ENCODE measurements at places on chromosomes 16 and 17.
A peak's percentile ranks its signal among the peaks of the same experiment; 100 is the strongest.

- DNase-seq = no peak
These were observed 9.8 kb upstream of the DRC7 start for GRCh38 chr16:57684626-57685358.

DNA sequence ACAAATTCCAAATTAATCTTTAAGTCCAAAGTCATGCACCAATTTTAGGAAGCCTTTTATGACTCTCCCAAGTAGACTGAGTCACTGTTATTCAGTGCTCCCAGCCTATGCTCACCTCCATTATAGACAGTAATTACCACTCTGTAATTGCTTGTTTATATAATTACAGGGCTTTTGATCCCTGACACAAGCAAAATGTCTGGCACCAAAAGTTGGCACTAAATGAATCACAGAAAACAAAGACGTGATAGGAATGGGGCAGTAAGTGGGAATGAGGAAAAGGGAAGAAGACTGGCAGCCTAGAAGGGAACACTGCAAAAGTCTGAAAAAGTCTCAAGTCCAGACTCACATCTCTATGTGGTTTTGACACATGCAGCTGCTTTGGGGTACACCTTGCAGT, 94.1 kb downstream of the SLC39A11 start:
- DNase-seq = no peak

- DNase-seq = no peak
These were observed 772 bp upstream of the SHISA6 start for GRCh38 chr17:11240041-11240840.

- no peak for DNase-seq
These were observed 24.0 kb upstream of the PHB1 start for GRCh38 chr17:49438436-49439278.

GRCh38 chr17:49694847-49695697, 12.7 kb downstream of the SLC35B1 start:
- DNase-seq = no peak

GRCh38 chr16:50298591-50299507, 32.5 kb downstream of the ADCY7 start:
- DNase-seq = no peak

GRCh38 chr17:39979893-39980350, 685 bp upstream of the PSMD3 start:
- DNase-seq = no peak

GRCh38 chr17:68004201-68004600, 7.9 kb upstream of the C17orf58 start:
- no peak for DNase-seq

DNA sequence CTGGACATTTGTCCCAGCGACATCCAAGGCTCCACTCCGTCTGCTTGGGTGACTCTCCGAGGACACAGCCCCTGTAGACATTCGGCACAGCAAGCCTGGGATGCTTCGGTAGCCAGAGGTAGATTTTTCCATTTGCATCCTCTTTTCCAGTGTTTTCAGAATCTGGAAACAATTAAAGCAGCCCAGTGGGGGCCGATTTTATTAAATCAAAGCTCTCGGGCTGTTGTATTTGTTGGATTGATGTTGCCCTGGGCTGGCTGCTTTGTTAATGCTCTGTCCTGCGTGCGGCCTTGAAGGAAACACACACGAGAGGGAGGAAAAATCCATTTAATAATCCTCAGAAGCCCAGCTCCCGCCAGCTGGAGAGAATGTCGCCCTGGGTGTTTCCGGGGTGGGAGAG, 158.1 kb upstream of the CIBAR2 start:
- DNase-seq = no peak

DNA sequence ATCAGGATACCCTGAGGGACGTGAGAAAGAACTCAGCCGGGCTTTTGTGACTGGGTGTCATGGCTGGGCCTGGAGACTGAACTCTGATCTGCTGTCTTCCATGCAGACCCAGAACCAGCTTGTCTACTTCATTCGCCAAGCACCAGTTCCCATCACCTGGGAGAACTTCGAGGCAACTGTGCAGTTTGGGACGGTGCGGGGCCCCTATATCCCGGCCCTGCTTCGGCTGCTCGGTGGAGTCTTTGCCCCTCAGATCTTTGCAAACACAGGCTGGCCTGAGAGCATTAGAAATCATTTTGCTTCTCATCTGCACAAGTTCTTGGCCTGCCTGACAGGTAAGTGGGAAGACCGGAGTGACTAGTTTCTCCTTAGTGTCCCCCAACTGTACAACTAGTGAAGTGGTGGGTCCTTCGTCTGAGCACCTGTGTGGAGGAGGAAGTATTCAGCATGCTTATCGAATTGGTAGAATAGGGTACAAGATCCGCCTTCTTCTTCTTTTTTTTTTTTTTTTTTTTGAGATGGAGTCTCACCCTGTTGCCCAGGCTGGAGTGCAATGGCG, 15.5 kb downstream of the DNAH2 start:
- no peak for DNase-seq

GRCh38 chr16:77090062-77090461, 100.9 kb upstream of the MON1B start:
- no peak for DNase-seq

DNA sequence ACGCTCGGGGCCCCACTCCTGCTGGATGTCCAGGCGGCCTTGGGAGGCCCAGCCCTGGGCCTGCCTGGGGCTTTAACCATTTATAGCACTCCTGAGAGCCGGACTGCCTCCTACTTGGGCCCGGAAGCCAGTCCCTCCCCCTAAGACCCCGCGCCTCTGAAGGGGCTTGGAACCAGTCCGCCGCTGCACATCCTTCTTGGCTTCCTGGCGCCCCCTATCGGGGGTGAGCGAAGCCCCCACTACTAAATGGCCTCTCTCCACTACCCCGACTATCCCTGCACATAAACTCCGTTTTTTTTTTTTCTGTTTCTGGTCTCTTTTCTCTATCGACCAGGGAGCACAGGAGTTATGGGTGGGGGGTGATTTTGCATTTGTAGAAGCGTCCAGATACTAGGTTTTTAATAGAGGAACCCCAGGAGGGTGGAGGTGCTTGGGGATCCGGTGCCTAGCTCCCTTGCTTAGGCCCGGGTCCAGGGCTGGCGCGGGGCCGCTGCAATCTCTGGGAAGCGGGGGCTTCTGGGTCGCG, 633 bp upstream of the NOL3 start:
- no peak for DNase-seq

- no peak for DNase-seq
These were observed 31.8 kb upstream of the IRF8 start for GRCh38 chr16:85867189-85867588.

GRCh38 chr17:7330638-7331015, 1.5 kb upstream of the NEURL4 start:
- no peak for DNase-seq

DNA sequence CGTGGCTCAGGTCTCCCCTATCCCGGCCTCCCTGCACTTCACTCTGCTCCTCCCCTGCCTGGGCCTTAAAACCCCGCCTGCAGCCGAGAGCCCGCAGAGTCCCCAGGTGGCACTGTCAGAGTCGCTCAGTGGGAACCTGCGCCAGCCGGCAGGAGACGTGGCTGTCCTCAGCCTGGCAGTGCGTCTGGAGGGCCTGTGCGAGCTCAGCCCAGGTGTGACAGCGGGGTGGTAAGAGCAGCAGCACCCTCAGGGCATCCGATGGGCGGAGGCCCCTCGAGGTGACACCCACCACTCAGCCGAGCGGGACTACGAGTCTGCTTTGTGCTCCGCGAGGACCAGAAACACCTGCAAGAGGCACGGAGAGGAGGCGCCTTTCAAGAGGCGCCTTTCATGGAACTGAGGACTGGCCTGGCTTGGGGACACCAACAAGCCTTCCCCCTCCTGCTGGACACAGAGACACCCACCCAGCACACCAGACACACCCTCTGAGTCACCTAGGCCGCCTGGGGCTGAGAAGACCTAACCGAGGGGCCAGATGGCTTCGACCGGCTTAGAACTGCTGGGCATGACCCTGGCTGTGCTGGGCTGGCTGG, at the start of gene CLDN9:
Gene CLDN9 (plus strand): TSS at position 96 of the 593 bp plus-strand sequence. CDS start 440 bp downstream, at position 536.
- DNase-seq = no peak

DNA sequence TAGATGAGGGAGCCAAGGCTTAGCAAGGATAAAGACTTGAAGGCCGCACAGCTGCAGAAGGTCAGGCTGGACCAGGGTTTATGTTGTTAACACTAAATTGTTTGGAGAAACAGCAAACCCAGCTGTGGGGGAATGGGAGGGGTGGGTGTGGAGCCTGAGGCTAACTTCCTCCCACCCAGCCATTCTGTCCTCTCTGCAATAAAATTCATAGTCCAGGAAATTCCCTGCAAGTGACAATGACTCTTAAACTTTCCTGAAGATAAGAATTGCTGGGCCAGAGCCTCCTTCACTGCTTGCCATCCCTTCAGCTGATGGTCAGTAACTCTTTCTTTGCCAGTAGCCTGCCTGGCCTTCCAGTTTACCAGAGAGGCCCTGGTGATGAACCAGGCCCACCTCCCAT, 19.4 kb upstream of the ATP5MC1 start:
- DNase-seq = no peak

- DNase-seq = peak; percentile 23
These were observed 107.7 kb upstream of the GPR139 start for GRCh38 chr16:20181416-20181815.

GRCh38 chr17:22265807-22266206, 573.5 kb downstream of the KCNJ18 start:
- DNase-seq = peak; percentile 72

DNA sequence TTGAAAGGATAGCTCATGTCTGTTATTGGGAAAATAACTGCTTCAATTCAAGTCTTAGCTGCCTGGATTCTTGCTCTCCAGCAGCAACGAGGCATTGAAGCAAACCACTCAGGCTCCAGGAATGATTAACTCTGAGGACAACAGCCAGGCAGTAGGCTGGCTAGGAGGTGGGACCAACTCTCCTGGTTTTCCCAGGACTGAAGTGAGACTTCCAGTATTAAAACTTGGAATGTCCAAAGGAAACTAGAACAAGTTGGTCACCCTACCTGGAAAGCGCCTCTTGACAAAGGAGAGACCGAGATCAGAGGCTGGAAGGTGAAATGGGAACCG, 100.7 kb downstream of the SALL1 start:
- DNase-seq = no peak

DNA sequence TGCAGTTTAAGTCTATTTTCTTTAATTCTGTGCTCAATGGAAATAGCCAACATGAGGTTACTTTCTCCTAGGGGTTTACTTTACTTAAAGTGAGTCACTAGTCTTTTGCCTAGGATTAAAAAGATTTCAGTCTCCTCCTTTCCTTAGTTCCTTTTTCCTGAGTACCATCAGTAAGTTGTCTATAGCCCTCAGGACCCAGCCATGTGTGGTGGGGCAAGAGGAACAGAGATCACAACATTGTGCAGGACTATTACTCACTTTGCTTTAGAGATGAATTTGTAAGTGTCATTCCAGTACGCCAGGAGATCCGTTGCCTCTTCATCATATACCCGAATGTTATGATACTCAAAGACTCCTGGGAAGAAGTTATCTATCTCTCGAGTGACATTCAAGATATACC, 27.7 kb upstream of the CORO6 start:
- no peak for DNase-seq

DNA sequence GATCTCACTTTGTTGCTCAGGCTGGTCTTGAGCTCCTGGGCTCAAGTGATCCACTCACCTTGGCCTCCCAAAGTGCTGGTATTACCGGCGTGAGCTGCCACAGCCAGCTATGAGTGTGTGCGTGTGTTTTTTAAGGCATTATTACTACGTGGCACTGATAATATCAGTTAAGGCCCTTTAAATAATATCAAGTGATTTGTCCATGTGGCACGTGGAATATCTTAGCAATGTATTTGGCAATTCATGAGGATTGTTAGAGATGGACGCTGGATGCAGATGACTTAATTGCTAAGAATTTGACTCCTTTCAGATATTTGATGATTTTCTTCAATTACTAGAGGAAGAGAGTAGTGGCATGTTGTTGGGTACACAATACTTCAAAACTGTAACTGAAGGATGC, 25.5 kb upstream of the PMP22 start:
- DNase-seq = no peak

DNA sequence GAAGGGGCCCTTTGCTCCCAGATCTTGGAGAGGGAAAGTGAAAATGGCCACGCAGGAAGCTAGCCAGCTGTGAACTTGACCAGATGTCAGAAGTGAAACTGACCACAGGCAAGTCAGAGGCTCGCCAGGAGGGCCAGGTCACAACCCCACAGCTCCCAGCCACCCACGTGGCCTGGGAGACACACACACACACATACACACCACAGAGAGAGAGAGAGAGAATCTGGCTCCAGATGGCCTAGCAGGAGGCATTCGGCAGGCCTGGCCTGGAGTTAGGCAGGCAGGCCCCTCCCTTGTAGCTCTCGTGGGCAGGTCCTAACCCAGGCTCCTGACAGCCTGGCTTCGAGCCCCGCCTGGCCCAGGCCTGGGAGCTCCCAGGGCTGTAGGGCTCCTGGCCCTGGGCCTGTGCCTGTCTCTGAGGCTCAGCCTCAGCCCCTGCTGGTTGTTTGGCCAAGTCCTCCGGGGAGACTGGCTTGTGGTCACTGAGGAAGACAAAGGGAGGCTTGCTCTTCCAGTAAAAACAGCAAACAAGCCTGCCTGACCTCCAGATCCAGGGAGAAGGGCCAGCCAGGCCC, 20.2 kb downstream of the NGFR start:
- peak; percentile 95 for DNase-seq

DNA sequence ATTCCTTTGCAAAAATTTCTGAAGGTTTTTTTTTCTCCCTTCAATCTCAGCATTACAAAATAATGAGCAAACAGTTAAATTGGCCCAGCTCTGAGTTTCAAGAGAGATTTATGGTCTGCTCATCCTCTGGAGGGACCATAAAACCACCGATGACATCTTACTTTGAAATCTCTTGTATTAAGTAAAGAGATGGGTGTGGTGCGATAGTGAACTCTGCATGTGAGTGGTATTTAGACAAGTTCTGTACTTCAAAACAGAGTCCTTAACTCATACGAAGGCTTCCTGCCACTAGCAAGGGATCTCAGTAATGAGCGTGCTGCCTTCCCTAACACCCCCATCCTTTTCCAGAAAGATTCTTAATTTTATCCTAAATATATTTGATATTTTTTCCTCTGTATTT, 2.1 kb downstream of the FAM20A start:
- peak; percentile 13 for DNase-seq

DNA sequence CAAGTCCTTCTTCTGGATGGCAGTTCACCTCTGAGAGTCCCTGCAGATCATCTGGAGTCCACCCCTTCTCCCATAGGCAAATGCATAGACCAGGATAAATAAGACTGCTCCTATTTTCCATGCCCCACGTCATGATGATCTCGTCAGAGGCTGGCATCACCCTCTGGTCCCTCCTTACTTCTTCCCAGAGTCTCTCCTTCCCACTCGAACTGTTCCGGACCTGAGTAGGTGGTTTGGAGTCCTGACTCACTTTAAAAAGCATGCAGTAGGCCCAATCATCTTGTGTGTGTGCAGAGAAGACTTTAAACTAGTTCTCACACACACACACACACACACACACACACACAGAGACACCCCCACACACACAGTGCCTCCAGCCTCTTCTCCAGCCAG, 72.0 kb downstream of the SOX9 start:
- DNase-seq = no peak

GRCh38 chr17:17766077-17766743, 70.6 kb downstream of the SREBF1 start:
- DNase-seq = no peak
